Fibroblast of lung (primary cell): ENCODE measurements at places on chromosomes 3 and 15. TPM values are rescaled to one million over a fixed set of nuclear protein-coding genes. Genes with fewer than 3 reads are reported as not detected.

The SPINT1 gene
- 0.09 and 0.16 TPM in 2 replicates for polyA plus RNA-seq

The MED12L gene
- 0.21 and 0.94 TPM in 2 replicates for polyA plus RNA-seq

The EIF1B gene
- 34.5 and 36.7 TPM in 2 replicates for polyA plus RNA-seq

The ACKR2 gene
- 0.12 and 0.19 TPM in 2 replicates for polyA plus RNA-seq

DNA sequence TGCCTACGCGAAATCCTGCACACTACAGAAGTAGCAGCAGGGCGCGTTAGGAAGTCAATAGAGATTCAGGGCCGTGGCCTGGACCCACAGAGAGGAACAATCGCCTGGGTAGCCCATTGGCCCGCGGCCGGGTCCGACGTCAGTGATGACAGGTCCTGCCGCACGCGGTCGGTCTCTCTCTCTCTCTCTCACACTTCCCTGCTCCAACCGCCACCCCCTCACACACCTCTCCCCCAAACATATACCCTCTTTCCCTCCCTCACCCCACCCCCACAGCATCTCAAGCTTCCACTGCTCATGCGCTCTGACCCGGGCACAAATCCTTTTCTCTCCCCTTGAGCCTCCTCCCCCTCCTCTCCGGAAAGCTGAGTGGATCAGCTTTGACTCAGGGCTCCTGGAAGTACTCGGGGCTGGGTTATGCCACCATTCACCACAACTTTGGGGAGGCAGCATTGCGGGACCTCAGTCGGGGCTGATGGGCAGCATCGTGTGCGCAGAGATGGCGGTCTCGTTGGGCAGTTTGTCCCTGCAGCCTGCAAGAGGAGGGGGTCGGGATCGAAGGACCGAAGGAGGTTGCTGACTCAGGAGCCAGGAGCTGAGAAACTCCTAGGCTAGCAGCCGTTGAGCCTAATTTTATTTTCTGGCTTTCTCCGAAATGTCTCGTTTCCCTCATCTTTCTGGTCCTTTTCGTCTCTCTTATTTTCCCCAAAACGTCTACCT is 9.0 kb downstream of the ZIC4 start:
- H3K27me3 ChIP-seq: peaks cover 62% of the 10 kb centered on the region
- no peaks in the 10 kb centered on the region for H3K36me3 ChIP-seq
- H3K4me1 ChIP-seq: no peaks in the 10 kb centered on the region
- no peak overlapping the region for H3K27ac ChIP-seq
- DNase-seq: peak; percentile 63

GRCh38 chr3:11455956-11456355 is 183.8 kb downstream of the ATG7 start:
- peak; percentile 88 for DNase-seq
- H3K4me3 ChIP-seq: no peak overlapping the region
- H3K4me1 ChIP-seq: peaks cover 14% of the 10 kb centered on the region
- H3K27ac ChIP-seq: peak overlapping the region; percentile 34
- no peaks in the 10 kb centered on the region for H3K36me3 ChIP-seq

DNA sequence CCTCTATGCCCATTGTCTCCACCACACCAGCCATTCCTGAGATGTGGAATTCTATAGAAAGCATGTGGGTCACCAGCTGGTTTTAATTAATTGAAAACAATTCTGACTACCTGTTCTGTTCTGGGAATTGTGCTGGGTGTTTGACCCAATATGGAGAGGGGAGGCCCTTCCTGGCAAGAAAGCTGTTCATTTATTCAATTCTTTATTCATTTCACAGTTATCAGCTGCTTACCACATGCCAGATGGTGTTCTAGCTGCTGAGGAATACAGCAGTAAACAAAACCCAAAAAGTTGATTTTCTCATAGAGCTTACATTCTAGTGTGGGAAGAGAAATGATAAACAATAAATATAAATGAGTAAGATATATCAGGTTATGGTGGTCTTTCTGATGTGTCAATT is 296.1 kb upstream of the RASGRP1 start:
- no peak overlapping the region for H3K27ac ChIP-seq
- no peaks in the 10 kb centered on the region for H3K36me3 ChIP-seq
- DNase-seq: no peak
- H3K4me1 ChIP-seq: peaks cover 12% of the 10 kb centered on the region
- no peaks in the 10 kb centered on the region for H3K27me3 ChIP-seq

DNA sequence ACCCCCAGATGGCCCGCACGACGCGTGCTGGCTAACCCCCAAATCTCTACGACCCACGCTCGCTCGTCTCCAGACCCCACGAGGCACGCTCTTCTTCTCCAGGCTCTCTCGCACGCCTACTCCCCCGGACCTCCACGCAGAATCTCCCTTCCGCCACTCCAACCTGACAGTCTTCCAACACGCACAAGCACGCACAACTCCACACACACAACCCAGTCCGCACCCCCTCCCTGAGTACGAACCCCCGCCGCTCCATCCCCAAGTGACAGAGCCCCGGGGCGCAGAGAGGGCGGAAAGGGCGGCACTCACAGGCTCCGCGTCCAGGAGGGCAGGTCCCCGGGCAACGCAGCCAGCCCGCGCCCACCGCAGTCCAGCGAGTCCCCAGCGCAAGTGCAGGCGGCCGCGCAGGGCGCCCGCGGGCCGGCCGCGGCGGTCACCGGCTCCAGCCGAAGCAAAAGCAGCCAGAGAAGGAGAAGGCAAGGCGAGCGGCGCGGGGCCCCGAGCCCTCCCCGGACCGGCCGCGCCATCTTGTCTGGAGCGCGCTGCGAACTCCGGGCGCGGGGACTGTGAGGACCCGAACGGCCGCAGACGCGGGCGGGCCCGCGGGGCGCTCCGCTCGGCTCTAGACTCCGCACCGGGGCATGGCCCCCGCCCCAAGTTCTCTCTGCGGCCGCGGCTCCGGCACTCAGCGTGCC is 794 bp downstream of the LRIG1 start:
- peak; percentile 23 for DNase-seq
- H3K27me3 ChIP-seq: peaks cover 5% of the 10 kb centered on the region
- H3K4me1 ChIP-seq: peaks cover 2% of the 10 kb centered on the region
- H3K27ac ChIP-seq: peak overlapping the region; percentile 78

DNA sequence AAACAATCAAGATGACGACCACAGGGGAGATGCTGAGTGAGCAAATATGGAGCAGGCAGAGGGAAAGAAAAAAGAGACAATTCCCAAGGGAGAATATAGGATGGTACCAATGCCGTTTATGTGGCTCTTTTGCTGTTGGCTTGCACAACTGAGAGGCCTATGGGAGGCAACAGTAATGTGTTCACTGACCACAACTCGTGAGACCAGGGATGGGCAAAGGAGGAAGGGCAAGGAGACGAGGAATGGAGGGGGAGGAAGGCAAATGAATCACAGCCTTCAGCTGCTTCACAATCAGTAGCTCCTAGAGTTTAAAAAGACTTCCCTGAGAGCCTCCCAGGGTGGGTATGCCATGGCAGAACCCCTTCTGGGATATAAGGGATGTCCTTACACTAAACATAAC is 131.5 kb downstream of the SLC9A9 start:
- DNase-seq: no peak
- H3K36me3 ChIP-seq: no peaks in the 10 kb centered on the region
- no peaks in the 10 kb centered on the region for H3K27me3 ChIP-seq
- no peak overlapping the region for H3K27ac ChIP-seq
- H3K4me3 ChIP-seq: no peak overlapping the region
- H3K4me1 ChIP-seq: no peaks in the 10 kb centered on the region

DNA sequence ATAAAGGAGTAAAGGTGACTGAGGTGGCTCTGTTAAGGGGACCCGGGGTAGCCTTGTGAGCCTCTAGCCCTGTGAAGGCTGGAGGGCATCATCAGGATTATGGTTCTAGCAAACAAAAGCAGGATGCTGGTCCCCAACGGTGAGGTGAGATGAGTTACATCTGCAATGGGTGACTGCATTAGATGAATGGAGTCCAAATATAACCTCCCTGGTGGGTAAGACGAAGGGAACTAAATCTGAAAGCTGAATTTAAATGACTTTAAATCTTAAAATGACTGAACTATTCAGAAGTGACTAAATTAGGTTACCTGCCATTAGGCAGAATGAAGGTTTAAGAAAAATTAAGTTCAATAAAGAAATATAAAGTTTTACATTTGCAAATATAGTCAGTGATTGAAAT is 4.6 kb upstream of the HLTF start:
- no peak for DNase-seq
- no peaks in the 10 kb centered on the region for H3K36me3 ChIP-seq
- no peaks in the 10 kb centered on the region for H3K4me1 ChIP-seq

DNA sequence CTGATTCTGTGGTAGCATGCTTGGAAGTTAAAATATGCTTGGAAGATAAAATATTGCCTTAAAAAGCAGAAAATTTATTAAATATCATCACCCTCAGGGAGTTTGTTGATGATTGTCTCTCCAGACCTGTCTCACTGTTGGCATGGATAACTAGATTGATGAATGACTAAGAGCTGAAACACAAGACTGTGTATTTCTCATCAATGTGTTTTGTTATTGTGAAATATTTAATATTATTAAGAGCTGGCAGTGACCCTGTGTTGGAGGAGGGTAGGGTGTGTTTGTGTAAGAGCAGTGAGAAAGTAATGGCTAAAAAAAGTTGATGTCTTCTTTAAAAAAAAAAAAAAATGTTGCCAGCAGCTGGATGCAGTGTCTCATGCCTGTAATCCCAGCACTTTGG is 82.2 kb downstream of the ITPR1 start:
- no peak for DNase-seq
- no peaks in the 10 kb centered on the region for H3K27me3 ChIP-seq
- no peak overlapping the region for H3K4me3 ChIP-seq
- no peaks in the 10 kb centered on the region for H3K36me3 ChIP-seq
- H3K4me1 ChIP-seq: no peaks in the 10 kb centered on the region

DNA sequence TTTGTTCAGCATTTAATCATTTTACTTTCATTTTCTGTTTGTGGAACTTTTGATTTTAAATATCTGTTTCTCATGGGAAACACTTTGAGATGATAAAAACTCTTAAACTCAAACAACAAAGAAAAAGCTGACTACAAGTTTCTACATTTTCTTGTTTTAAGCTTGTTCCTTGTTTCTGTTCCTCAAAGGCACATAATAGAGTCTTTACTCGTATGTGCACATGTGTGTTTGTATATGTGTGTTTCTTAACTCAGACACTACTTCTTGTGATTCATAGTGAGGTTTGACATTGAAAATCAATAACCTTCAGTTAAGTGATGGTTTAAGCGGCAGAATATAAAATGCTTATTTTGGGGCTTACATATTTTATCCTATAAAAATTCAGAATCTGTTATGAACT is 786.7 kb upstream of the EPHA6 start:
- H3K4me3 ChIP-seq: no peak overlapping the region
- DNase-seq: no peak
- H3K36me3 ChIP-seq: no peaks in the 10 kb centered on the region
- H3K27me3 ChIP-seq: no peaks in the 10 kb centered on the region
- no peaks in the 10 kb centered on the region for H3K4me1 ChIP-seq
- no peak overlapping the region for H3K27ac ChIP-seq

- H3K4me1 ChIP-seq: no peaks in the 10 kb centered on the region
- no peak overlapping the region for H3K27ac ChIP-seq
- no peaks in the 10 kb centered on the region for H3K36me3 ChIP-seq
- H3K27me3 ChIP-seq: no peaks in the 10 kb centered on the region
These were observed 61.3 kb upstream of the SMAD3 start for GRCh38 chr15:67004142-67004541.

- no peak overlapping the region for H3K27ac ChIP-seq
- peaks cover 59% of the 10 kb centered on the region for H3K36me3 ChIP-seq
- peaks cover 22% of the 10 kb centered on the region for H3K4me1 ChIP-seq
- DNase-seq: no peak
- H3K4me3 ChIP-seq: no peak overlapping the region
These were observed 7.3 kb downstream of the EIF4G1 start for GRCh38 chr3:184321666-184322065.

- H3K27me3 ChIP-seq: no peaks in the 10 kb centered on the region
- peaks cover 18% of the 10 kb centered on the region for H3K4me1 ChIP-seq
- H3K36me3 ChIP-seq: no peaks in the 10 kb centered on the region
- DNase-seq: peak; percentile 45
- no peak overlapping the region for H3K4me3 ChIP-seq
- peak overlapping the region; percentile 64 for H3K27ac ChIP-seq
These were observed 17.5 kb downstream of the POPDC2 start for GRCh38 chr3:119642746-119643473.

- H3K27ac ChIP-seq: no peak overlapping the region
- H3K36me3 ChIP-seq: no peaks in the 10 kb centered on the region
- peaks cover 2% of the 10 kb centered on the region for H3K27me3 ChIP-seq
- DNase-seq: no peak
These were observed 26.8 kb upstream of the NOX5 start for GRCh38 chr15:68987676-68988075.

DNA sequence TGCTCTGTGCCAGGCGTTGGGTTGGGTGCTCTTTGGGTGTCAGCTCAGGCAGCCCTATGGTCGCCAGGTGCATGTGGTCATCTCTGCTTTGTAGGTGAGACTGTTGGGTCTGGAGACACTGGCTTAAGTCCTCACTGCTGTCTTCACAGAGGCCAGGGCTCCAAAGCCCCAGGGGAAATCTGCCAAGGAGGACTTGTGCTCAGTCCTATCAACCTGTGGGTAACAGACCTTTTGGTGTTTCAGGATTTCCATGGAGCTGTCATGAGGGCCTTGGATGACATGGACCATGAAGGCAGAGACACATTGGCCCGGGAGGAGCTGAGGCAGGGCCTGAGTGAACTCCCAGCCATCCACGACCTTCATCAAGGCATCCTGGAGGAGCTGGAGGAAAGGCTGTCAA is 50.1 kb upstream of the NR2C2 start:
- no peaks in the 10 kb centered on the region for H3K4me1 ChIP-seq
- no peak for DNase-seq
- no peak overlapping the region for H3K27ac ChIP-seq
- no peak overlapping the region for H3K4me3 ChIP-seq
- H3K27me3 ChIP-seq: no peaks in the 10 kb centered on the region

- no peak for DNase-seq
- no peak overlapping the region for H3K27ac ChIP-seq
- no peak overlapping the region for H3K4me3 ChIP-seq
- H3K4me1 ChIP-seq: no peaks in the 10 kb centered on the region
- H3K27me3 ChIP-seq: no peaks in the 10 kb centered on the region
These were observed 839.5 kb downstream of the EPHA3 start for GRCh38 chr3:89946884-89947283.

DNA sequence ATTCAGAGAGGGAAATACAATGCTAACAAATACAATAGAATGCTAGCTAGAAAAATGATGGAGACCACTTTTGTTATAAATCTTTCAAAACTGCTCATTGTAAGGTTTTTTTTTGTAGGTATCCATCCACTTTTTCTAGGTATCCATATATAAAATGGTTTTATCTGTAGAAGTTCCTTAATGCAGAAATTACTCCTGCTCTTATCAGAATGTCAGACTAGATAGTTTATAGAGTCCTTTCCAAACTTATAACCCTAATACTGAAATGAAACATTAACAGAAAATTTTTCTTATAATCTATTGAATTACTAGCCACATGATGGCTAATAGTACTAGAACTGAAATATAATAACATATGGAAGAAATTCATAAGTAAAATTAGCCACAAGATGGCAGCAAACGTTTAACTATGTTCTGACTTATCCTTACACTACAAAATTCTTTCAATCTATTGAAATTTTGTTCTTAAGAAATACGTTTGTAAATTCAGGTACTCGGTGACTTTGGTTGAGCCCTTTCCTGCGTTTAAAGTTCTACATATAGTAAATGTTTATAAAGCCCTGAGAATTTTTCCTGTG is 58.5 kb downstream of the ECT2 start:
- H3K27ac ChIP-seq: no peak overlapping the region
- no peaks in the 10 kb centered on the region for H3K4me1 ChIP-seq
- DNase-seq: peak; percentile 84
- H3K4me3 ChIP-seq: no peak overlapping the region
- H3K36me3 ChIP-seq: peaks cover 2% of the 10 kb centered on the region
